ENCODE measurements at places on chromosomes 5 and 9.

DNA sequence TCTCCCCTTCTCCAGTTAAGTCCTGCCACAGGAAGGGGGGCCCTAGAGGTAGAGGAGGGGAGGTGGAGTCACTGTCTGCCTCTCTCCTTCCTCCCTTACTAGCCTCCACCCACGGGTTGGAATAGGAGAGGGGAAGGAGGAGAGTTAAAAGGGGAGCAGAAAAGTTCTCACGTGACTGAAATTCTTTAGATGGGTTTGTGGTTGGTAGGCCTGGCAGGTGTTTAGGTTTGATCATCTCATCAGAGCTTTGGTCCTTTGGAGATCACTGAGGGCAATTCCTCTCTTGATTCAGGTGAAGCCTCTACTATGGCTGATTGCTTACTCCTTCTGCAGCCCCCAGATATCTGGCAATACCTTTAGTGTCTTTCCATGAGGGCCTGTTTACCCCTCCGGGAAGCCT lies 24.9 kb upstream of the C5orf63 start:
- DNase-seq: no peak

GRCh38 chr9:20579524-20580314 lies 42.6 kb downstream of the MLLT3 start:
- no peak for DNase-seq

DNA sequence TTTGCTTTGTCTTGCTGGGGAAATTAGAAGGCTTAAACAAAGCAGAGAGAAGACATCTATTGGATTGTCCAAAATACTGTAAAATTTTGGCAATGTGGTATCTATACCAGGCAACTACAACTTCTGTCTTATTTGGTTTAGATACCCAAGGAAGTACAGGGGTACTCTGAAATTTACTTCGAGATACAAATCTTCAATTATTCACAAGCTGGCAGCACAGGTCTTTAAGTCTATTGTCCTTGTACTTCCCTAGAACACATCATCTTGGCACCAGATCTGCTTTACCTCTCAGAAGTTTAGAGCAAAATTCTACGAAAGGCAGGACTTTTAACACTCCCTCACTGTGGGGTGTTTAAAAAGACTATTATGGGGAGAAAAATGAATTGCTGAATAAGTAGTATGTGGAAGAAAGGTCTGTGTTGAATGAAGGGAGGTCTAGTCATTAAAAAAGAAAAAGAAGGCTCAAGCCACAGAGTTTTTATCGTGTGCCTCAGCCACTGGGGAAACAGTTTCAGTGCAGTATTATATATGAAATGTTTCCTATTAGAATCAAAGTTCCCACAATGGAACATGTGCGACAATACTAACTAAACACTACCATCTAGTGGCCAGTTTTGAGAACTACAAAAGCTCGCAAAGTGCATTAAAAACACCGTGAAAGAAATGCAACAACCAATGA lies 93.7 kb downstream of the PDE4D start:
- DNase-seq: peak; percentile 15

GRCh38 chr5:38878391-38879077 lies 32.7 kb downstream of the OSMR start:
- no peak for DNase-seq

DNA sequence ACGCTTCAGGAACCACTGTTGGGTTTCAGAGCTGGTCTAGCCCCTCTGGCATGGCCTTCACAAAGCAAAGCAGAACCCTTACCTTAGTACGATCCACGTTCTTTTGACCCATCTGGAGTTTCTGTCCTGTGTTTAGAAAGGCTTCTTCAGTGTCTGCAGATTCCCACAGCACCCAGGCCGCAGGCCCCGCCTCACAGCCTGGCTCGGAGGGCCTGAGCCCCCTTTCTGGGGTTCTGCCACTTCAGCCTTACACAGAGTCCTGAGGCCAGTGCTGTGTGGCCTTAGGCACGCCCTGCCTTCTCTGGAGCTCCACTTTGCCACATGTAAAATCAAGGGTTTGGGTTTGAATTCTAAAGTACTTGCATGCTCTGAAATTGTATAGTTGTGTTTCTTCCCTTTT lies 31.6 kb upstream of the PRDM12 start:
- no peak for DNase-seq

DNA sequence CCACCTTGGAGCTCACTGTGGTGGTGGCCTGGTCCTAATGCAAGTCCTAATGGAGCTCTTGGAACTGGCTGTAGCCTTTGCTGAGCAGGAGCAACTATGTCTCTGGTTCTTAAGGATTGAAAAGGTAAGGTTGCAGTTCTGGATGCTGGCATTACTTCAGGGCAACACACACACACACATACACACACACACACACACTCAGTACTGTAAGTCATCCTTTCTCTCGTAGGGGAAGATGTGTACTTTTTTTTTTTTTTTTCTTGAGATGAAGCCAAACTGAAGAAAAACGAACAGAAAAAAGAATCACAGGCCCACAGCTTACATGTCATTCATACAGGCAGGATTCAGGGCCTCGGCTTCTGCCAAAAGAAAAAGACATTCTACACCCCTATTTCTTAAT lies 81.1 kb upstream of the RPS23 start:
- no peak for DNase-seq

- DNase-seq: no peak
These were observed 1127.5 kb downstream of the TAF11L14 start for GRCh38 chr5:18761801-18762200.

DNA sequence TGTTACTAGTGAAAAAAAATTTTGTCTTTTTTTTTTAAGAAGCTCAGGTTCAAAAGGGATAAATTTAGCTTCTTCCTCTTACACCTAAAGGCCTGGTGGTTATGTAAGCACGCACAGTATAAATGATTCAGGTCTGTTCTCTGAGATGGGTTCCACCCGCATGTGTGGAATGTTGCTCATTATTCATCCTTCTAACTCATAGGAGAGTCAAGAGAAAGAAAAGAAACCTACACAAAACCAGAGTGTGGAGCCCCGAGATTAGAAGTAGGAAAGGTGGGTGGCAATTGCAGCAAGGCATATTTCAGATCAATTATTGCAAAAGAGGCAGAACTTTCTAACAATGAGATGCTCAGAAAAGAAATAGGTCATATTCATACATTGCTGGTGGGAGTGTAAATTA lies 13.5 kb downstream of the PLAC8L1 start:
- DNase-seq: no peak

DNA sequence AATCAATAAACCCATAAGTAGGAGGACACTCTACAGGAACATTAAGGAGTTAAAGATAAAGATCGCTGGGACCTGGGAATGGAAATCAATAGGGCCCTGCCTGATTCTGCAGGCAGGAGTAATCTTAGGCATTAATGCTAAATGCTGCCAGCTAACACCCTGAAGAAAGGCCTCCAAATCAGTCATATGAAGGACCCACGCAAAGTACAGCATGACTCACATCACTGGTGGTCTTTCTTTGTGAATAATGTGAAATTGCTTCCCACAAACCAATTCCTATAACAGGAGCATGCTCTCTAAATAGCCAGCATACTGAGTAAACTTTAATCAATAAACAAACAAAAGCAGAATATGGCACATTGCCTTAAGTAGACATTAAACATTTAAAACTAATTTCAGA lies 172.3 kb downstream of the SEMA5A start:
- no peak for DNase-seq

- no peak for DNase-seq
These were observed 196.5 kb upstream of the NREP start for GRCh38 chr5:111953351-111954127.

DNA sequence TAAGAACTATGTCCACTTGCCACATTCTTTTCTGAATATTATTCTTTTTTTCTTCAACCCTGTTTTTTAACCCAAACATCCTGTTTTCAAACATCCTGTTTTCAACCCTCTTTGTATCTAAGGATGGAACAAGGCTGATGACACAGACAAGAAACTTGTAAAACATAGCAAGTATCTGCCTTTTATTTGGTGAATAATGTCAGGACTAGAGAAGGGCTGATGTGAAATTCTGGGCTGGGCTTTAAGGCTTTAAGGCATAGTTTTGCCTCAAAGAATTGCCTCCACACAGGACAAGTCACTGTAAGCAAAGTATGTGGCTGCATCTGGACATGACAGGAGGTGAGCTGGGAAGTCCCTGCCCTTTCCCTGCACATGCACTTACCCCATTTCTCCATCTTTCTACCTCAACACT lies 42.5 kb upstream of the RIC1 start:
- DNase-seq: peak; percentile 26

- DNase-seq: no peak
These were observed 7.5 kb upstream of the PFDN1 start for GRCh38 chr5:140310434-140310833.

GRCh38 chr9:18350995-18351595 lies 122.9 kb upstream of the ADAMTSL1 start:
- DNase-seq: no peak

GRCh38 chr5:40634154-40634553 lies 45.6 kb upstream of the PTGER4 start:
- DNase-seq: no peak

- no peak for DNase-seq
These were observed 26.1 kb downstream of the SPDL1 start for GRCh38 chr5:169609716-169610115.

DNA sequence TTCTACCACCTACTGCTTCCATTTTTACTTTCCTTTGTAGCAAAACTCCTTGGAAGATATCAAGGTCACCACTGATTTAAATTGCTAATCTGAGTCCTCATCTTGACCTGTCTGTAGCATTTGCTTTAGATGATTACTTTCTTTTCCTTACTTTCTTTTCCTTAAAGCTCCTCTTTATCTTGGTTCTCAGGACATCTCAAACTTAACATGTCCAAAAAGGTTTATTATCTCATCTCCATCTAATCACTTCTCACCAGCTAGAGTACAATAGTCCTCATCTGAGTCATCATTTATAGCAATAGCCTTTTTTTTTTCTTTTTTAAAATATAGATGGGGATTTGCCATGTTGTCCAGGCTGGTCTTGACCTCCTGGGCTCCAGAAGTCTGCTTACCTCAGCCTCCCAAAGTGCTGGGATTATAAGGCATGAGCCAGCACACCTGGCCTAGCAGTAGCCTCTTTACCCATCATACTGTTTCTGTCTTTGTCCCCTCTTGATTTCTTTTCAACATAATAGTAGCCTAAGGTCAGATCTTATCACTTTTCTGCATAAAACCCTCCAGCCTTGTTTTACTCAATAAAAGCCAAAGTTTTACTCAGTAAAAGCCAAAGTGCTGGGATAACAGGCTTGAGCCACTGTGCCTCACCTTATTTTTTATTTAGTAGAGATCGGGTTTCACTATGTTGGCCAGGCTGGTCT lies 32.9 kb upstream of the GPR21 start:
- no peak for DNase-seq

GRCh38 chr9:110832926-110833325 lies 164.3 kb downstream of the MUSK start:
- DNase-seq: no peak

DNA sequence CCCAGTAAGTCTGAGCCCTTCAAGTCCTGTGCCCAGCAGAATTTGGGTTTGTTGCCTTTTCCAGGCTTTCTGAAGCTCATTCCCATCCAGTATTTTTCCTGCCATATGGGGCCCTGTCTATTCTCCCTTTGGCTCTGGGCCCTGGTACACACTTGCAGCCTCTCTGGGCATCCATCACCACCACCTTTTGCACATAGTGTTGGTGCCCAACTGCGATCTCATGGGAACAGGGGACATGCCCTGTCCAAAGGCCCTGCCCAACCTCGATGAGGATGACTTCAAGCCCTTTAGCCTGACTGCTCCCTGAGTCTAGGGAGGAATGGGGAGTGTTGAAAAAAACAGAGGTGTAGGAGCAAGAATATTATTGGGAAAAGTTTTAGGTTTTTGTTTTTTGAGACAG lies 11.5 kb downstream of the RGS3 start:
- no peak for DNase-seq

DNA sequence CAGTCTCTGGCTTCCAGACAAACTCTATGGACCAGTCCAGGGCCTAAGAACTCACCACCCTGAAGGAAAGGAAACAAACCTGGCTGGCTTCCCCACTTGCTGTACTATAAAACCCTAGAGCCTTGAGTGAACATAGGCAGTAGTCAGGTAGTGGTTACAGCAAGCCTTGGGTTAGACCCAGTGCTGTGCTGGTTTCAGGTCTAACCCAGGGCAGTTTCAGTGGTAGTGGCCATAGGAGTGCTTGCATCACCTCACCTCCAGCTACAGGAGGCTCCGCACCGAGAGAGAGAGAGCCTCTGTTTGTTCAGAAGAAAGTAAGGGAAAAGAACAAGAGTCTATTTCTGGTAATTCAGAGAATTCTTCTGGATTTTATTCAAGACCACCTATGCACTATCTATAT lies 714.1 kb upstream of the CDH10 start:
- no peak for DNase-seq

DNA sequence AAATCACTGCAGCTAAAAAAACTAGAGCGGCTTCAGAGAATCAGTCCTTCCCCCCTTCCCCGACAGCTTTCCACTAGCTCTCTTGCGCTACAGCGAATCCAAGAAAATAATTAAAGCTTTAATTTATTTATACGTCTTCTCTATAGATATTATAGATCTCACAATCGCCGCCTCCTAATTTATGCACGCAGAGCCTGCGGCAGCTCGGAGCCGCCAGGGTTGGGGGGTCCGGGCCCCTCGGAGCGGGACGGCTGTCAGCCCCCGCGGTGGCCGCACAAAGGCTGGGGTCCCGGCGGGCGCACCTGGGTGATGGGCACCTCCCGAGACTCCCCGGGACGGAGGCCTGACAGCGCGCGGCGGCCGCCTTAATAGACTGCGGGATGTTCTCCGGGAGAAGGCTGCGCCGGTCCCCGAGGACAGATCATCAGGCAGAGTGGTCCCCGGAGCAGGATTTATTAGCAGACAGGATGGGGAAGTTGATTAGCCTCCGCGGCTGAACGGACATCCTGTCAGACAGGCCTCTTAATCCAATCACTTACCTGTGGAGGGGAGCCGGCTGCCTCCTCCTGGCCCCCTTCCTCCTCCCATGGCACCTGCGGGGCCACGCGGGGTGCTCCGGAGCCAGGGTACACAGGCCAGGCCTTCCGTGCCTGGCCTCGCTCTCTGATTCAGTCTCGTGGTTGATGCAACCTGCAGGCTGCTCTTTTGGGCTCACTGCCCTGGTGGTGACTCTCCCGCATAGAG lies 166.8 kb downstream of the MELK start:
- DNase-seq: no peak

- DNase-seq: no peak
These were observed 31.6 kb downstream of the DTWD2 start for GRCh38 chr5:118956727-118957126.

GRCh38 chr9:92666912-92667532 lies 2.9 kb downstream of the IPPK start:
- no peak for DNase-seq

- DNase-seq: no peak
These were observed 42.5 kb downstream of the MAP1B start for GRCh38 chr5:72149742-72150141.

GRCh38 chr9:110104261-110104809 lies 103.6 kb downstream of the C9orf152 start:
- DNase-seq: no peak
